ENCODE measurements at places on chromosomes 1 and 21.

GRCh38 chr1:38586993-38587646 lies 272.5 kb downstream of the RRAGC start:
- no peak for DNase-seq

DNA sequence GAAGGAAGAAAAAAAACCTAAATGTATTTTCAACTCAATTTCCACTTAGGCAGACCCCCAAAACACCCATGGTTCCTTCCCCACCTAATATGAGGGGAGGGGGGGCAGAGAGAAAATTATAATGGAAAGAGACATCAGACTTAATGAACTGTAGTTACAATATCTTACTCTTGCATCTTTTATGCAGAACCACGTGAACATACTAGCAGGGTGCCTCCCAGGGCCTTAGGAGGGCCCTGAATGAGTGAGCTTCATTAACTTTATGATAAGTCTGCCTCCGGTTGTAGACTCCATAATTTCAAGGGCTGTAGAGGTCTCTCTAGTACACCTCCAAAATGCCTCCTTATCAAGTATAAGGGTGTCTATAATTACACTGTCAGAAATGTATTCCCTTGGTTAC lies 11.3 kb upstream of the KIRREL1 start:
- DNase-seq, result no peak

GRCh38 chr1:97849345-97850340 lies 71.2 kb downstream of the DPYD start:
- no peak for DNase-seq

DNA sequence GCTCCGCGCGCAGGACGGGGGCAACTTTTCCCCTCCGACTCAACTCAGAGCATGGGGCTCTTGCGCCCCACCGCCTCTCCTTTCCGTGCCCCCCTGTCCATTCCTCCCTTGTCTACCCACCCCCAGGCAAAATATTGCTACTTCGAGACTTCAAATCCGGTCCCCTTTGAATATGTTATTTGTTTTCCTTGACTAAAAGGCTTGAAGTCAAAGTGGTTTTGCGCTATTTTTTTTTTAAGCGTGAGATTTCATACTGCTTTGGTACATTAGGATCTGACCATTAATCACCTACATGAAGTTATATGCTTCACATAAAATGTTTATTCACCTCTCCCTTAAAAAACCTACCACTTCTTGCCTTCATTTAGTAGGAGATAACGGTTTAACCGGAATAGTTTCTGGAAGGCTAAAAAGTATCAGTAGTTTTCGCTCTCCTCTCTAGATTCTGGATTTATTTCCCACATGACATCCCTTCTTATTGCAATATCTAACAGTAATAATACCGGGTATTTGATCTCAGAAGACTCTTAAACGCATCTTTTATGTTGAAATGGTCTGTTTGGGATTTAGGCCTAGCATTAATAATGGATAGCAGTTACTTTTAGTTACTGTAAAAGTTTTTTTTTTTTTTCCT lies 1.6 kb downstream of the NFIA start:
- no peak for DNase-seq

- DNase-seq, result no peak
Measured at GRCh38 chr1:175794586-175794985, 51.2 kb upstream of the TNR start.

DNA sequence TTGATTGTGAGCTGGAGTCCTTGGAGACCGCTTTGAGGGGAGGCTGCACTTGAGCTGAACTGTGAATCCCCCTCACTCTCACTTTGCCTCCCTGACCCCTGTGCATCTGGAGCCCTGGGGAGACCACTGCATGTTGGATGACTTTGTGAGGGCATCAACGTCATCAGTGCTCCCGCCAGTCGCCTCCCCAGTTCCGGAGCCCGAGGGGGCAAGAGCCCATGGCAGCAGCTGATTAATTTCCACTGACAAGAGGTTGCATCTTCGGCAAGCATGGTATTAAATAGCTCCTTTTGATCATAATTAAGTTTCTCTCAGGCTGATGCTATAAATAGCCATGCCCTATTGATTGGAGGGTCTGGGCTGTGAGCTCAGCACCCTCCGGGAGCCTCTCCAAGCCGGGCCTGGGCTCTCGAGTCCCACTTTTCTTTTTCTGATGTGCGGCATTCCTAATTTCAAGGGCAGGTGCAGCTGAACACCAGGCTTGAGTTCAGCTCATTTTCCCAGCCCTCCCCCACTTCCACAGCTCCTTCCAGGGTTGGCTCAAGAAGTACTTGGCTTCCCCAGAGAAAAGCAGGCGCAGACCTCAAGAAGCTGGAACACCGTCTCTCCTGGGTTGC lies 33.2 kb downstream of the KCND3 start:
- DNase-seq, result no peak

GRCh38 chr1:184253921-184254320 lies 132.9 kb upstream of the C1orf21 start:
- DNase-seq, result no peak

GRCh38 chr1:154697710-154698109 lies 89.7 kb upstream of the ADAR start:
- DNase-seq, result no peak

- DNase-seq, result no peak
Measured at GRCh38 chr1:159959451-159959850, 5.4 kb upstream of the SLAMF9 start.

DNA sequence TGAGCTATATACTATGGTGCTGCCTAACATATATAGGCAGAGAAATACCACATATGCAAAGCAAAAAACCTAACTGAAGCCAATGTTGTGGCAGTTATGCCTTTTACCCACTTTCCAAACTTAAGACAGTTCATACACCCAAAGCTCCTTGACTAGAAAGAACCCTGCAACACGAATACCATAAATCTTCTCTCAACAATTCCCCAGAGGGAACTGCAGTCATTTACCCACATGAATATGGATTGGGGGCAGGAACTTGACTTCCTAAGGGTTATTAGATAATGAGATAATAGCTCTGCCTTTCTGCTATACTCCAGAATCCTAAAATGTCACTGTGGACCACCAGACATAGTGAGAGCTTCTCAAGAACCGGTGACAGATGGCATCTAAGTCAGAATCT lies 2.9 kb upstream of the ASPM start:
- DNase-seq, result no peak

DNA sequence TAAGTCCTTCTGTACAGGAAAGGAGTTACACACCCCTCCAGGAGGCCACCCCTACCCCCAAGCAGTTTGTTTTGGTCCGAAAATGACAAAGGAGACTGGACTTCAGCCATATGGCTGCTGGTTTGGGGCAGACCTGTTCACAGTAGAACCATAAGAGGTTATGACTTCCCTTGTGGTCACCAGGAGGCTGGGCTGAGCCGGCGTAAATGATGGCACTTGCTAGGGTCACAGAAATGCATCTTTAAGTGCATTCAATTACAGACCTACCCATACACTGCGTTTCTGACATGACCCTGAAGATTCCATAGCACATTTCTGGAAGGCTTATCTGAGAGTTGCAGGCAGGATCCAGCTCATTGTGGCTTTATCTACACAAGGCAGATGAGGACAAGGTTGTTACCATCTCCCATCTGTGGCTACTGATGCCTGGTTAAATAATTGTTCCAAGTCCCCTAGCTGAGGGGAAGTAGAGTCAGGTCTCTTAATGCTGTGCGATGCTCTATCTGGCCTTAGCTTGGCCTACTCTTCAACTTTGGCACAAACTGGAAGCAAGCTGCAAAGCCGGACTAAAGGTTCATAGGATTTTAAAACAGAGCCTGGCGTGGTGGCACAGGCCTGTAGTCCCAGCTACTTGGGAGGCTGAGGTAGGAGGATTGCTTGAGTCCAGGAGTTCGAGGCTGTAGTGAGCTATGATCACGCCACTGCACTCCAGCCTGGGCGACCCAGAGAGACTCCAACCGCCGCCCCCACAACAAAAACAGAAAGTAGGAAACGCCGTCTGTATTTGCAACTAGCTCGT lies 1.7 kb upstream of the TRIM67 start:
- DNase-seq, result no peak

DNA sequence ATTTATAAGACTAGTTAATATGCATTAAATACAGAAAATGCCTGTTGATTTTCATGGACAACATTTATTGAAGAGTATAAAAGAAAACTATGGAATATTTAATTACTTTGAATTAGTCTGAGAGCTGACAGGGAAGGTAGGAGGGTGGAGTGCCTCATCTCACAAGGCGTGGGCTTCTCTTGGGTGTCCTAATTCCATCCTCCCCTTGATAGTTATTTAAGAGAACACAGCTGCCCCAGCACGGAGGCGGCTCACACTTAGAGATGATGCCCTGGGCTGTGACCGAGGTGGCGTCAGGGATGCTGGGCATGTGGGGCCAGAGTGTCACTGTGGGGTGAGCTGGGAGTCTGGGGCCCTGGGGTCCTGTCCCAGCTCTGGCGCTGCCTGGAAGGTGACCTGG lies 493.0 kb downstream of the PTPRU start:
- no peak for DNase-seq

- no peak for DNase-seq
Measured at GRCh38 chr1:33369081-33369480, 48.2 kb upstream of the A3GALT2 start.

DNA sequence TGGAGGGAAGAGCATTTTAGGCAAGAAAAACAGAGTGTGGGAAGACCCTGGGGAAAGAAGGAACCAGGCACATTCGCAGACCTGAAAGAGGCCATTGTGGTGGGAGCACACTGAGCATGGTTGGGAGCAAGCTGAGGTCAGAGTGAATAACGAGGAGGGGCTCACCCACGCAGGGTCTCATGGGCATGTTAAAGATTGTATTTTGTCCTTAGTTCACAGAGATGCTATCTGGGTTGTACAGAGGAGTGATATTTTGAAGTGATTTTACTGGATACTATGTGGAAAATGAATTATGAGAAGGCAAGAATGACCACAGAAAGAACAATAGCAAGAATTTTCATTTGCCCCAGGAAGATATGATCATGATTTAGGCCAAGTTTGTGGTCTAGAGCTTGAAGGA lies 578.3 kb upstream of the NR5A2 start:
- DNase-seq, result no peak

DNA sequence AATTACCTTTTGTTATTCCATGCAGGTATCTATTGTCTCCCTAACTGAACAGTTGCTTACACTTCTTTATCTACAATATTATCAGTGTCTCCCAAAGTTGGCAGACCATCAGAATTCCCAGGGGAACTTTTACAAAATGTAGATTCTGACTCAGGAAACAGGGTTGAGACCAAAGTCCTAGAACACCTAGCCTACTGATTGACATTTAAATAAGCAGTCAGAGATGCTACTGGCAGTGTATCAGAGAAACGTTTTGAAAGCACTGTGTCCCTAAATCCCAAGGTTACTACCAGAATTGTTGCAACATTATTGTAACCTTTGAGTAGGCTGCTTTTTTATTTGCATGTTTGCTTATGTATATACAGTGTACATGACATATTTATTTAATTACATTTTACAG lies 1.8 kb upstream of the F5 start:
- no peak for DNase-seq

GRCh38 chr1:92964998-92965397 lies 3.7 kb upstream of the DIPK1A start:
- no peak for DNase-seq

- DNase-seq, result no peak
Measured at GRCh38 chr1:65952696-65953095, 160.0 kb downstream of the PDE4B start.

DNA sequence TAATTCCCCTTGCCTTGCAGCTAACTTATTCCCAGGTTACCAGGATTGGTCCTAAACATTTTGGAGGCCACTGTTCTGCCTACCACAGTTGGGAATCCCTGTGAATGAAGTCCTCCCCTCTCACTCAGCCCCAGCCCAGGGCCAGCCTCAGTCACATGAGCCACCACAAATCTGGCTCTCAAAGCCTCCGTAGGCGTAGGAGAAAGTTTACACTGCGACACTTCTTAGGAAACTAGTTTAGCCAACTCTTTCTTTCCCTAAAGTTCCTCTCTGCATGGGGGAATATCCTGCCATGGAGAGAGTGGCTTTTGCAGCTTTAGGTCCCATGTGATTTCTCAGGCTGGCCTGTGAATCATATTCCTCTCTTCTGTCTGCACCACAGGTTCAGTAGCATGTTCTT lies 45.7 kb upstream of the ETV3 start:
- DNase-seq, result no peak

DNA sequence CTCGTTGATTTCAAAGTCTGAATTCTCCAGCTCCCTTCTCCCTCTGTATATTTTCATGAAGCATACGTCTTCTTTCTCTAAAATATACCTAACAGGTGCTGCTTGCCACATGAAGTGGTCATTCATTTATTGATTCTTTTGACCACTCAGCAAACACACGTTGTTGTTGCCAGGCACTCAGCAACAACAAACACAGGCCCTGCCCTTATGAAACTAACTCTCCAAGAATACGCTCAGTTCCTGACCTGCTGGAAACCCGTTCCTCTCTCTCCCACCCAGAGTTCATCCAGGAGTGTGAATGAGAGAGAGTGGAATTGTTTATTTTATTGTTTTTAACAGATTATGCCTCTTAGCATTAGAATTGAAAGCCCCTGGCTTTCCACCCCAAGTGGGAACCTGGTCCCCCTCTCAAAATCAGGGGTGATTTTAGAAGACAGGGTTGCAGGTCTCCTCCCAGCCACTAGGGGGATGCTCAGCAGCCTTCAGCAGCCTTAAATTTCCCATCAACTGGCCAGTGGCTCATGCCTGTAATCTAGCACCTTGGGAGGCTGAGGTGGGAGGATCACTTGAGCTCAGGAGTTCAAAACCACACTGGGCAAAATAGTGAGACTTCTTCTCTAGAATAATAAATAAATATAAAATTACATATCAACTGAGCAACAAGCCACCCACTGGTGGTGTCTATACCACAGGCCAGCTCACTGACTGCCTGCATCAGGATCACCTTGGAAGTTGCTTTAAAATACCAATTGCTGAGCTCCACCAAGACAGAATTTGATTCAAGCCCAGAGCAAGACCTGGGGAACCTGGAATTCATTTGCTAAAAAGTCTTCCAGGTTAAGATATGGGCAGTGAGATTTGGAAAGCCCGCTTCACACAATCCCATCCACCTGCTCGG lies 181.0 kb upstream of the KLHDC7A start:
- DNase-seq, result no peak

DNA sequence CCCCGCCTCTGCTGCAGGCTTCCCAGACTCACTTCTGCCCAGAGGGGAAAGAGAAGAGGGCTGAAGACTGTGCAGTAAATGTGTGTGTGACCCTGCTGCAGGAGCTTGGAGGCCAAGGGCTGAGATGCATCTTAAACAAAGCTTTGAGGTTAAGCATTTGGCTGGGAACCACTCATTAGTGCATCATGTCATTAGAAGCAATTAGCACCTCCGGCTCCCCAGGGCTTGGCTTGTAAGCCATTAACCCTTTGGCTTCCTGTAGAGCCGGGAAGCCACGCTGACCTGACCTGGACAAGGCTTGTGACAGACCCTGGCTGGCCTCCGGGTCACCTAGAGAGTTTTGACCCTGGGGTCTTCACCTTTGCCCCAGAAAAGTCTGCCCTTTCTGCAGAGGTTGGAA lies 77.0 kb downstream of the CSMD2 start:
- no peak for DNase-seq

All from cerebellar nuclear complex (tissue), 1 donor.